ENCODE measurements at places on chromosomes 4 and X.

GRCh38 chrX:38311743-38312142 is 15.6 kb downstream of the RPGR start:
- DNase-seq: no peak

GRCh38 chr4:121155893-121156292 is 8.2 kb downstream of the TNIP3 start:
- peak; percentile 6 for DNase-seq

DNA sequence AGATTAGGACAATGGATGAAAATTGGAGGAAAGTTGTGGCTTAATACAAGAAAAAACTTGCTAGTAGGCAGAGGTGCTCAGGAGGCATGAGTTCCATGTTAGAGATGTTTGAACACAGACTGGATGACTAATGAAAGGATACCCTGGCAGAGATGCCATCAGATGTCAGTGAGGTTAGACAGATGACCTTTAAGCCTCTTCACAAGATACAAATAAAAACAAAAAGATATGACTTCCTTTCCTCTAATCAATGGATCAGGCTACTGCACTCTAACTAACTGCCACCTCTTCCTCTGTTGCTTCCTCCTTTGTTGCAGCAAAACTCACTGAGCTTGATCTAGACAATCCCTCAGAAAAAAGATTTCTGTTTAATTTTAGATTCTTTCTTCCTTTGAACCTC is 14.7 kb downstream of the STAP1 start:
- no peak for DNase-seq

DNA sequence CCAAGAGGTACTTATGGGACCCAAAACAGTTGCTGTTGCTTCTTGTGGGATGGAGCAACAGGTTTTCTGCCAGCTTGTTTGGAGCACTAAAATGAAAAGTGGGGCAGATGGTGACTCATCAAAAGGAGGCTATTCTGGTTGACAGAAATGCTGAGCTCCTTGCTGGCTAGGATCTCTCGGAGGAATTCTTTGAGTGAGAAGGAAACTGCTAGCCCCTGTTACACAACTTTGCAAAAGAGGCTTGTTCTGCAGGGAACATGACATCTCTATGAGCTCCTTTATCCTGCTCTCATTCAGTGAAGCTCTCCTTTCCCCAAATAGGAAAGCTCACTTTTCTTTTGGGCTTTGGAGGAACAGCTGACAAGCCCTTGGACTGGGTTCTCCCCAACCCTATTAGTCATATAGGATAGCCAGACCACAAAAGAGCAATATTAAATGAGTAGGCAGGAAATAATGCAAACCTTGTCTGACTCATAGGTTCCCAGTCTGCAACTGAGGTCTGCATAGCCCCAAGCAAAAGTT is 108.3 kb downstream of the CDS1 start:
- DNase-seq: peak; percentile 28

DNA sequence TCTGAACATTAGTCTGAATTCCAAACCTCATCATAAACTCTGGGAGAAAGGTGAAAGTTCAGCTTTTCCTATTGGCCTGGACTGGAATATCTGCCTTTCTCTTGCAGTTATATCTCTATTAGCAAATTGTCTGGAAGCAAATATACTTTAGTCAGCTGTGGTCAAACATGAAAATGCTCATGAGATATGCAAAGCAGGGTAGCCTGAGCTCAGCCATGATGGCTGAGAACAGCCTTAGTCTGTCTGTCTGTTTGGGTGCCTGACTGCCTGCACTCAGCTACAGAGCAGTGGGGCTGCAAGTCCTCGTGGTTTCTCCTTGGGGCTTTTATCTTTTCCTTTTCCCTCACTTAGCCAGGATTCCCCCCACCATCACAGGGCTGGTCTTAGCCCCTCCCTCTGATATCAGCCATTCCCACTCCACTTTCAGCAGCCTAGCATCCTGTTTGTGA is 19.5 kb upstream of the PGRMC2 start:
- no peak for DNase-seq

DNA sequence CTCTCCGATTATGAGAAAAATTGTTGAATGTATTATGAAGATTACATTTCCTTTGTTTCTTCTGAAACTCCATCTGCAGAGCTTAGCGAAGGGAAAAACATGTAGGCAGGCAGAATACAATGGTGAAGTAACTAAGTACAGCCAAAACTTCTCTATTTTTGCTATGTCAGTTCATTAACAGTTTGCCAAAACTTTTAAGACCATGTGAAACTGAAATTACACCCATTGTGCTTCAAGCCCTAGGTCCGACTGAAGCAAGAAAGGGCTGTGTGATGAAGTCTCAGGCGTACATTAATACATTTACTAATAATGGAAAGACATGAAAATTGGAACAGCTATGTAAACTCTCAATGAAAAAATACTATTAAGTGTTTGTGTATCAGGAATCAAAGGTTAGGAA is 398.0 kb downstream of the MAPK10 start:
- DNase-seq: no peak

GRCh38 chr4:16760617-16761363 is 137.7 kb downstream of the LDB2 start:
- no peak for DNase-seq

DNA sequence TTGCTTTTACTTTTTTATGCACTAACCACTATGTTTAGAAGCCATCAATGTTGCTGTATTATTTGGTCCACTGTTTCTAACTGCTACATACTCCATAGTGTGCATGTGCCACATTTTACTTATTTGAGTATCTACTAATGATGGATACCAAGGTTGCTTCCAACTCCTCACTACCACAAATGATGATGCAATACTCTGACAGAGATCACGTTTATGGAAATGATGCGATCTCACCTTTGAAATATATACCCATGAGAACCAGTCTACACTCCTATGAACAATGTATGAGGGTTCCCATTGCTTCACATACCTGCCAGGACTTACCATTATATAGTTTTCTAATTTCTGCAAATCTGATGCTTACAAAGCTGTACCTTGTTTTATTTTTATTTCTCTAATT is 44.2 kb downstream of the HUWE1 start:
- DNase-seq: no peak

DNA sequence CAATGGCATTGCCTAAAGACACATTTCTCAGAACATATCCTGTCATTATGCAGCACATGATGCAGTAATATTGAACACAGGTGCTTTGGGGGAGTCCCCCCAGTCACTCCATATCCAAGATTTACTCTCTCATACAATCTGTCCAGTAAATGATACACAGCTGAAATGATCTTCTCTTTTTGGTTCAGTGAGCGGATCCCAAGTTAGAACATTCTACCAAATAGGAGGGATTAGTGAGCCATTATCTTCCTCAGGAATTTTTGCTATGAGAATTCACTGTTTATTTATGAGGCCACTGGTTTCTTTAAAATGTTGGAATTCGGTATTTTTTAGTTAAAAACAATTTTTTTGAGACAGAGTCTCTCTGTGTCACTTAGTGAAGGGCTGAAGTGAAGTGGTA is 96.5 kb downstream of the TRAPPC11 start:
- no peak for DNase-seq

GRCh38 chrX:155857561-155857960 is 23.6 kb upstream of the VAMP7 start:
- DNase-seq: peak; percentile 6

DNA sequence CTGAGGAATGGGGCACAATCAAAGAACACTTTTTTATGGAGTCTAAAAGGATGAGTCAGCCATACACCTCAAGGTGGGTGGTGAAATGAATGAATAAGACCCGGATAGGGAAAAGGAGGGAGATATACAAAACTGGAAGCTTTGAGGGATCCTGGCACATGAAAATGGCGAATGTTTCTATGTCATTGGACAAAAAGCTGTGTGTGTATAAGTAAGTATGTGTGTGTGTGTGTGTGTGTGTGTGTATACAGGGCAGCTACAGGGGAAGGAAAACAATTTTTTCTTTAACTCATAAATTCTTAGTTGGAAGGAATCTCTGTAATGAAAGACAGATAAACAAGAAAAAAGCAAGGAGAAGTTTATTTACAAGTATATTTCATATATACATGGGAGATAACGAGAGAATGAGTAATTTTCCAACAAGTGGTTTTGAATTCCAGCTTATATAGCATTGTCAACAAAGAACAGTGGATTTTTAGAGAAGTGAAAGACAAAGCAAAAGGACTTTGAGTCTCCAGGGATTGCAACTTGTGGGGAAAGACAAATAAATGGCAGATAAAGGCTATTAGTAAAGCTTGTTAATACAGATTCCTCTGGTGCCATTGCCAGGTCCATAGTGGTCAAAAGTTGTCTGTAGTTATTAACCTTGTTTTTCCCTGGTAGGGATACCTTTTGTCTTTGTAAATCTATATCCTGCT is 99.7 kb downstream of the MMRN1 start:
- DNase-seq: no peak

- no peak for DNase-seq
Observed at GRCh38 chr4:98374643-98375042, 113.5 kb downstream of the RAP1GDS1 start.

- DNase-seq: no peak
Observed at GRCh38 chr4:8236106-8236919, 33.2 kb upstream of the HTRA3 start.

DNA sequence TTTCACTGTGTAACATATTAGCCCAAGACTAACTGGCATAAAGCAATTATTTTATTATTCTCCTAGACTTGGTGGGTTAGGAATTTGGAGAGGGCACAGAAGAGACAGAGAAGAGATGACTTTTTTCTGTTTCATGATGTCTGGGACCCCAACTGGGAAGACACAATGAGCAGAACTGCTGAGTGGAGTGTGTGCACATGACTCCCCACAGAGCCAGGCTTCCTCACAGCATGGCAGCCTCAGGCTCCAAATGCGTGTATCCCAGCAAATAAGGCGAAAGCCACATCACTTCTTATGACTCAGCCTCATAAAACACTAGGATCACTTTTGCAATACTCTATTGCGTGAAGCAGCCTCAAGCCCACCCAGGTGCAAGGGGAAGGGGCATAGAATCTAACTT is 68.4 kb downstream of the MFAP3L start:
- DNase-seq: no peak

GRCh38 chr4:125368146-125368545 is 53.4 kb downstream of the FAT4 start:
- no peak for DNase-seq

DNA sequence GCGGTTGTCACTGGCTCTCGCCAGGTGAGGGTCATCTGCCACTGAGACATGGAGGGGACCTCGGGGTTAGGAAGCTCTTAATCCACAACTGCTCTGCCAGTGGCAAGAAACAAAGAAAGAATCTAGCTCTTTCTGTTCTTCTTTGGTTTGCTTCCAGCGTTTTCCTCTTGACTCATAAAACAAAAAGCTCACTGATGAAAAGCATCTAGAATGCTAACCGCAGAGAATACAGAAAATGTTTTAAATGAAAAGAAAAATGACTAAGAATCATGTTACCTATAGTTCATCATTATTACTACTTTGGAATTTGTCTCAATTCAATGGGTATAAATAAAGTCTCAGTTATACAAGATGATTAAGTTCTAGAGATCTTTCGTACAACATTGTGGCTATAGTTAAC is 274.8 kb upstream of the TENM3 start:
- DNase-seq: no peak

DNA sequence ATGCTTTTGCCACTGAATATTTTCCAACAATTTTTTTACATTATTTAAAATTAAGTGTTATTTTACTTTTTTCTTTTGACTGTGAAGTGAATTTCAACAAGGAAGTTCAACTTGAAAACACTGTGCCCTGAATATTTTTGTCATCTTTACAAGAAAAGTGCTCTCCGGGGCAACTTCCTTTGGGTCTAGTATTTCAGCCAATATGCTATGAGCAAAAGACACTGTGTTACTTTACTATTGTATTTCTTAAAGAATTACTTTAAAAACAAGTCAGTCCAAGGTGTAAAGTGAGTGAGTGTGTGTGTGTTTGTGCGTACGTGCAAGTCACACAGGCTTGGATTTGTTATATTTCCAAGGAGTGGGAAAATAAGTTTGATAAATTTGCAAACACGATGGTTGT is 7.6 kb upstream of the USP53 start:
- no peak for DNase-seq

DNA sequence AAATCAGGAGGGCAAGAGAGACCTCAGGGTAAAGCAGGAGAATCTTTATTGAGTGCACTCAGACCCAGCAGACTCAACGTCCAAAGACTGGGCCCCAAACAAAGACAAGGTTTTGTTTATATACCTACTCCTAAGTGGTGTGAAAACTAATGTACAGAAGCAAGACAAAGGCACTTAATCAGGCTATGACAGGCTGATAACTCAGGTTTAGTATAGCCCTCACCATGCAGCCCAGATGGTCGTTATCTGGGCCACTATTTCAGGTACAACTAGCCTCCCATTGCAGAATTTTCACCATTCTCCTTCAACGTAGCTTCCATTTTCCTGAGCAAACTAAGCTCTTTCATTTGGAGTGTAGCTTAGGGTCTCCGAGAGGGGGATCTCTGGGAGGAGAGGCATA is 36.9 kb downstream of the SULT1E1 start:
- no peak for DNase-seq

- no peak for DNase-seq
Observed at GRCh38 chr4:48403779-48404178, 62.5 kb downstream of the SLAIN2 start.

- no peak for DNase-seq
Observed at GRCh38 chr4:53640576-53641453, 49.5 kb upstream of the LNX1 start.

- no peak for DNase-seq
Observed at GRCh38 chr4:76198411-76199237, 15.0 kb downstream of the SCARB2 start.

DNA sequence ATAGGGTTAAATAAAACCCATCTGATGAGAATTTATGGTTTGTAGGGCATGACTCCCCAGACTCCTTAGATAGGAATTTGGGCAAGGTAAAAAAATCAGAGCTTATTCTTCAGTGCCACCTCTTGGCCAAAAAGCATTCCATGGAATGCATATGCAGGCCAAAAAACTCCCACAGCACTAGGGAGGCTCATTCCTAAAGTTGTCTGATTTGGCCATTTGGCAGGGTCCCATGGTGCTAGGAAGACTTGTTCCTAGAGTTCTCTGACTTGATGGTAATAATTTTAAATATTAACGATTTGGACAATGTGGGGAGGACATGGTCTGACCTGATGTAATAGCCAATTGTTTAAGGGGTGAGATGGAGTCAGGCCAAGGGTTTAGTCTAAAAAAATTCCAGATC is 93.0 kb downstream of the SPIN4 start:
- no peak for DNase-seq

DNA sequence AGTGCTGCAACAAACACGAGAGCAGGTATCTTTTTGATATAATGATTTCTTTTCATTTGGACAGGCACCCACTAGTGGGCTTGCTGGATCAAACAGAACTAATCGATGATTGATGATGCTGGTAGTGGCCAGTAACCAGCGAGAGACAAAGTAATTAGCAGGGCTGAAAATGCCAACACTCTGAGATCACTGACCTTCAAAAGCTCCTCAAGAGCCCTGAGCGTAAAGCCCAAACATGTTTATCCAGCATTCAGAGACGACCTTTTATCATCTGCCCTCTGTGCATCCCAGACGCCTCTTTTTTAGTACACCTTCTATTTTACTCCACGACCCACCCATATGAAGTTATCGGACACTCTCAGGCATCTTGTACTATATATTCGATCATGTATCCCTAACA is 186.2 kb downstream of the PRDM5 start:
- no peak for DNase-seq

GRCh38 chrX:80751456-80751855 is 58.2 kb downstream of the BRWD3 start:
- no peak for DNase-seq

GRCh38 chr4:46933686-46934085 is 24.6 kb upstream of the COX7B2 start:
- no peak for DNase-seq

Data from SW 1271 (cell line).